HS-5 (cell line): ENCODE measurements at places on chromosomes 16 and 17.

GRCh38 chr16:28878083-28878926 lies at the start of gene ATP2A1:
Gene ATP2A1, plus strand, starts transcription at chr16:28878488. Its CDS starts 184 bp downstream, at chr16:28878672.
- DNase-seq = no peak

DNA sequence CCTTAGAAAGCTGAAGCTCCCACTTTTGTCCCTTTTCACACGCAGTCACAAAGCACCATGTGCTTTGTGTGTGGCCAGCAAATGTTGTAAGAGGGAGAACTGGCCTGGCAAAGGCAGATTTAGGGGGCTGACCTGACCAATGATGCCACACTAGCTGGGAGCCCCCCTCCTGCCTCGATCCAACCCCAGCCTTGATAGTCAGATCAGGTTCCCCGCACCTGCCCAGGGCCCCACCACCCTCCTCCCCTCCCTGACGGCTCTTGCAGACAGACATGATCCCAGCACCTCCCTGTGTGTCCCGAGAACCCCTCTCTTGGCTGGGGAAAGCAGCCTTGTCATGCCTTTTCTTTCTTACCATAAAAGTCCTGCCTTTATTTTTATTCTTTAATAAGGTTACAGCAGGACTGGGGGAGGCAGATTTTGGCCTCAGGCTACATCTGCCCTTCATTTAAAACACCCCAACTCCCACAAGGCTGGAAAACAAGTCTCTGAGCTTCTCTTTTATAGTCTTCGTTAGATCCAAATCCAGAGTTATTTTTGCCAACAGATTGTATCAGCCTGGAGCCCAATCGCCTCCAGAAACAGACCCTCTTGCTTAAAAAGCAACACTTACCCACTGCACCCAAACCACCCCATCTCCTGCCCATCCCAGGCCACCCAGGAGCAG lies 201.8 kb upstream of the CDH5 start:
- DNase-seq = no peak

- peak; percentile 99 for DNase-seq
These were observed at the start of gene PHF12 for GRCh38 chr17:28951428-28951990. Gene PHF12, minus strand, starts transcription at chr17:28951518. Its CDS starts 558 bp downstream, at chr17:28950960.

DNA sequence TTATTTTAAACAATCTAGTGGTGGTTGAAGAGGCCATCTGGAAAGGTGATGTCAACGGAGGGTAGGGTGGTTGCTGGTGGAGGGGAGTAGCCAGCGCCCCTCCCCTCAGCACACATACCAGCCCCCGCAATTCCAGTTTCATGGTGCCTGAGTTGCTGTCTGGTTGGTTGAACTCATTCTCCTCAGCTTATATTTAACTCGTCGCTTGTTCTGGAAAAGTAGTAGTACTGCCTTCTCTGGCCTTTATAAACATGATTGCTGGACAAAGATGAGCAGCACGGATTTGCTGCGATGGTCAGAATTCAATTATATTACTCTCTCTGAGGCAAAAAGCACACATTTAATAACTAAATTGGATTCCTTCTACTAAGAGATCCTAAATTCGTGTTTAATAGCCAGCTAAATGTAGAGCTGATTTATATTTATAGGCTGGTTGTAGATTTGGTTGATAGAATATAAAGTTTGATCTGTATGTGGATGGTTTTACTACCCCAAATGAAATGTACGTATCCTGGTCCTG lies 238.0 kb upstream of the TBX2 start:
- no peak for DNase-seq

DNA sequence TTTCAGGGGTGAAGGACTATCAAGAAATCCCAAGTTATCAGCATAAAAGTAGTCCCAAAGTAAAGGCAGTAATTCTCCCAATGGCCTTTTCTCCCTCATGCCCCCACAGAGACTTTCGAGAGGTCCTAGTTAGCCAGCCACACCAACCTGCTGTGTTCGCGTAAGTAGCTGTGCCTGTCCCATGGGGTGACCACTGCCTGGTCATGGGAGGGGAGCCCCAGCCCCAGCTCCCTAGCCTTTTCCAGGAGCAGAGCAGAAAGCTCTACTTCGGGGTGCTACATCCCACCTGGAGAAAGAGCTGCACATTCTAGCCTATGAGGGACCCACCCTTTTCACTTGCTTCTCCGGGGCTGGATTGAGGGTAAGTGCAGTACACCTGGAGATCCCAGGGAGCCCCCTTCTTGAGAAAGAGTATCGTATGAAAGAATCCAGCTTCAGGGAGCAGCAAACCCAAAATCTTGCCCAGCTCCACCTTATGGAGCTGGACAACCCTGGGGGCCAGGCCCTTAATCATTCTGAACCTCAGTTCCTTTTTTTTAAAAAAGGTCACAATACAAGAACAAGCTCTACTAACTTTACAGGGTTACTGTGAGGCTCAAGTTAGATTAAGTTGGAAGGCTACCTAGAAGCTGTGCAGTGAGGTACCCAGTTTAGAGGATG lies 8.6 kb upstream of the SOST start:
- DNase-seq = no peak

- no peak for DNase-seq
These were observed 13.4 kb downstream of the ABCA8 start for GRCh38 chr17:68941761-68942160.

- no peak for DNase-seq
These were observed 1061.2 kb downstream of the CDH11 start for GRCh38 chr16:64060631-64061030.

GRCh38 chr16:56909527-56909979 lies 22.4 kb upstream of the HERPUD1 start:
- DNase-seq = no peak

DNA sequence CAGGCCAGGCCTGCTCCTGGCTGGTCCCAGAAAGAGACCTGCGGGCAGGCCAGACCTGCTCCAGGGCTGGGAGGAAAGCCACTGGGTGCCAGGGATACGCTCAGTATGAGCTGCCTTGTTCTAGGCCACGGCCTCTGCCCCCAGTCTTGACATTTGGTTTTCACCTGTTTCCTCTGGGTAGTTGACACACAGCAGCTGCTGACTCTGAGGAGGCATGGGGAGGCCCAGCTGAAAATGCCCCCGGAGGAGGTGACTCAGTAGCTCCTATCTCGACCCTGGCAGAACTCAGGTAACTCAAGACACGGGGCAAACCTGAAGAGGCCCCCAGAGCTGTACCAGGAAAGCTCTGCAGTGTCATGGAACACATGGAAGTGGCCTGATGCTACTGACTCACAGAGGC lies 13.9 kb upstream of the ADGRG1 start:
- DNase-seq = no peak

GRCh38 chr16:5523829-5524228 lies 426.2 kb upstream of the EEF2KMT start:
- DNase-seq = no peak

DNA sequence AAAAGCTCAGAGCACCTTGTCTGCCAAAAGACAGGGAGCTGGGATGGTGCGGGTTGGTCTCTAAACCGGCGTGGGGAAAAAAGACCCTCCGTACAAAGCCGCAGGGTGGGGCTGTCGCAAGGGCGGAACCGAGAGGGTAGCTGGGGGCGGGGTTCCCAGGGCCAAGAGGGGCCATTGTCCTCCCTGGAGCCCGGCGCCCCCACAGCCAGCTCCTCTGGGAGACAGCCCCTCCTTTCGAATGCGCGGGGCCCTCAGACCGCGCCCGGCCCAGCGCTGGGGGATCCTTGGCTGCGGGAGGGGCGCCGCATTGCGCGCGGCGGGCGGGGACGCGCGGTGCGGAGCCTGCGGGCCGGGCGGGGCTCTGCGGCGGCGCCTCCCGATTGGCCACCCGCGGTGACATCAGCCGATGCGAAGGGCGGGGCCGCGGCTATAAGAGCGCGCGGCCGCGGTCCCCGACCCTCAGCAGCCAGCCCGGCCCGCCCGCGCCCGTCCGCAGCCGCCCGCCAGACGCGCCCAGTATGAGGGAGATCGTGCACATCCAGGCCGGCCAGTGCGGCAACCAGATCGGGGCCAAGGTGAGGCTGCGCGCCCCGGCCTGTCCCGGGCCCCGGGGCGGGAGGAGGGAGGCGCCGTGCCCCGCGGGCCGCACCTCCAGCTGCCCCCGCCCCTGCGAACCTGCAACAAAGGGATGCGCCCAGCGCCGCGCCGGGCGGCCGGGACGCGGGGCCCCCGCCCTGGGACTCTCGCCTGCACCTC lies at the start of gene TUBB3:
Gene TUBB3, plus strand, starts transcription at position 459 of the 756 bp plus-strand sequence. Its CDS starts 60 bp downstream, at position 519.
- no peak for DNase-seq

DNA sequence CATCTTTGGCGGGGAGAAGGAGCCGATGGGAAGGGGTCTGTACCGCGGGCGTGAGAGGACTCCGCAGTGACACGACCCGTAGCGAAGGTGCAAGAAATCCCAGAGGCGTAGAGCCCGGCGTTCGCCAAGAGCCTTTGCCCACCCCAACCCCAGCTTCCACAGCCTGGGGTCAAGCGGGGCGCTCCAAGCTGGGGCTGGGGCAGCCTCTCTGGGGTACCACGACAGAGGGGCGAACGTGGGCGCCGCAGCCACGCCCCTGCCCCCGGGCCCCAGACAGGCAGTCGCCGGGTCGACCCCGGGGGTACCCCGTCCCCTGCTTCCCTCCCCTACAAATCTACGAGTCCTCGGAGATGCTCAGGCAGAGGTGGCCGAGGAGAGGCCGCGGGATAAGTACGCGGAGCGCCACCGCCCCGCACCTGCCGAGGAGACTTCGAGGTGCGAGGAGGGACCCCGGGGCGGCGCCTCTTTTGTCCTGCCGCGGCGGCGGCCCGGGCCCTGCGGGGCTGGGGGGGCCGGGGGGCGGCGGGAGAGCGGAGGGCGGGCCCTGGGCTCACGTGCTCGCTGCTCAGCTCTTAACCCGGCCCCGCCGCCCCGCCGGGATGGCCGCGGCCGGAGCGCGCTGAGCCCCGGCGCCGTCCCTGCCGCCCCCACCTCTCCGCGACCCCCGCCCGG lies at the start of gene ADAM11:
Gene ADAM11, plus strand, starts transcription at position 575 of the 672 bp plus-strand sequence. CDS start 212 bp downstream, outside the sequence.
- no peak for DNase-seq

DNA sequence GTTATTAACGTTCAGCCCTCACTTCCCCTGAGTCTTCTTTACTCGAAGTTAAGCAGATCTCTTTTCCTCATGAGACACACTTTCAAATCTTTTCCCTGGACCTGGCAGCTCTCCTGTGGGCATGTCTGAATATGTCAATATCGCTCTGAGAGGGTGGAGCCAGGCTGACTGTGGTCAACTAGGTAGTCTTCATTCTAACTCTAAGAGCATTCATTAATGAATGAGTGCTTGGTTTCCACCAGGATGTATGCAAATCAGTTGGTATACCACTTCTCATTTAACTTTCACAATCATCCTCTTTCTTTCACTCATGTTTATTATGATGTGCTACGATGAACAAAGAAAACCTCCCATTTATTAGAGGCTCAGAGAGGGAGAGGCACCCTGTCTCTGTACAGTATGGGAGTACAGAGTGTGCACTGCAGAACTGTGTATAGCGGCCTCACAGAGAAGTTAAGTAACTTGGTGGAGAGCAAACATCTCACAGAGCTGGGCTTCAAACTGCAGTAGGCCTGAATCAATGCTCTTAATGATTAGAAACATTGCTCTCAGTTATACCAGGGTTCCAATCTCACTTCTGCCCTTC lies 39.9 kb downstream of the OTOA start:
- no peak for DNase-seq
